ENCODE measurements at places on chromosomes 13 and 19.

DNA sequence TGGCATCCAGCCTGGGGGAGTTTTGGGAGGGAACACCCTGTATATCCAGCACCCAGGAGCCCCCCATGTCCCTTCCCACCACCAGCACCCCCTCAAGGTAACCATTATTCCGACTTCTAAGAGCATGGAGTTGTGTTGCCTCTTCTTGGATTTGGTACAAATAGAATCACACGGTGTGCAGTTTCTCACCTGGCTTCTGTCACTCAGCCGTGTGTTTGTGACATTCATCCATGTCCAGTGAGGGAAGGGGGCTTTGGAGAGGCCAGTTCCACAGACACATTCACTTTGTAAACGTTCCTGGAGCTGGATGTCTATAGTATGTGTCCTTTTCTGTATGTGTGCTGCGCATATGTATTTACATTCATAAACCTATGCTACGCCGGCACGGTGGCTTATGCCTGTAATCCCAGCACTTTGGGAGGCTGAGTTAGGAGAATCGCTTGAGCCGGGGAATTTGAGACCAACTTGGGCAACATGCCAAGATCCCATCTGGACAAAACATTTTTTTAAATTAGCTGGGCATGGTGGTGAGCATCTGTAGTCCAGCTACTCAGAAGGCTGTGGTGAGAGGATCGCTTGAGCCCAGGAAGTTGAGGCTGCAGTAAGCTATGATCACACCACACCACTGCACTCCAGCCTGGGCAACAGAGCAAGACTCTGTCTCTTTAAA lies 36.6 kb downstream of the MYH14 start:
- no peak for DNase-seq

- DNase-seq, result no peak
Observed at GRCh38 chr13:23628250-23628649, 58.0 kb downstream of the TNFRSF19 start.

- DNase-seq, result no peak
Observed at GRCh38 chr13:45838171-45838745, 13.3 kb downstream of the SIAH3 start.

- no peak for DNase-seq
Observed at GRCh38 chr19:38911388-38912001, 491 bp downstream of the CCER2 start.

DNA sequence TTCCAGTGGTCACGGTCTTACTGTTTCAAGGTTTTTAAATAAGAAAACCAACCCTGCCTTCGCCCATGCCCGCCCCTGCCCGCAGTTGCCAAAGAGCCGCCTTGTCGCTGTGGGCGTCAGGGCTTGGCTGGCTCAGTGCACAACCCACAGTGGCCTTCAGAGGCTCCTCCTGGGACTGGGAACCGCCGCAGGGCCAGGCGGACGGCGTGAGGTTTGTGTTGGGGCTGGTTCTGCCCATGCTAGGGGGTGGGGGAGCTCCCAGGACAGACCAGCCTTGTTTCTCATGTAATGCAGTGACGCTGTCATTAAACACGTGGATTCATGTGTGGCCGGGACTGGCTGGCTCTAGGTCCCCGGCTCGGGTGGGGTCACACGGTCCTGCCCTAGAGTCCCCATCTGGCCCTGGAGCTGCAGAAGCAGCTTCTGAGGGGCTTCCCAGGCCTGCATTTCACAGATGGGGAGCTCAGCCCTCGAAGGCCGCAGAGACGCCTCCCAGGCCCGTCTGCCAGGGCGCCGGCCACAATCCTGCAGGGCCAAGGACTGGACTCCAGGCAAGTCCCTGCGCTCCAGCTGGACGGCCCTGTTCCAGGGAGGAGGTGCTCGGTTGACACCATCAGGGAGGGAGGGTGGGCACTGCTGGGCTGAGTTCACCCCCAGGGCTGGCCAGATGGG lies 2.4 kb upstream of the TEKTIP1 start:
- no peak for DNase-seq
